ENCODE measurements at places on chromosomes 1 and 21. TPM values are rescaled to one million over a fixed set of nuclear protein-coding genes. Genes with fewer than 3 reads are reported as not detected.

DNA sequence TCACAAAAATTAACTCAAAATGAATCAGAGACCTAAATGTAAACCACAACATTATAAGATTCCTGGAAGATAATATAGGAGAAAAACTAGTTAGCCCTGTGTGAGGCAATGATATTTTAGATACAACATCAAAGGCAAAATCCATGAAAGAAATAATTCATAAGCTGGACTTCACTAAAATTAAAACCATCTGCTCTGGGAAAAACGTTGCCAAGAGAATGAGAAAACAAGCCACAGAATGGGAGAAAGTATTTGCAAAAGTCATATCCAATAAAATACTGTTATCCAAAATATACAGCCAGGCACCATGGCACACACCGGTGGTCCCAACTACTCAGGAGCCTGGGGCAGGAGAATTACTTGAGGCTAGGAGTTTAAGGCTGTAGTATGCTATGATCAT lies 70.3 kb downstream of the SYF2 start:
- H3K27ac ChIP-seq: no peak overlapping the region
- H3K4me3 ChIP-seq: no peak overlapping the region
- H3K4me1 ChIP-seq: no peaks in the 10 kb centered on the region
- no peak for DNase-seq
- no peaks in the 10 kb centered on the region for H3K36me3 ChIP-seq

- H3K27ac ChIP-seq: no peak overlapping the region
- no peaks in the 10 kb centered on the region for H3K4me1 ChIP-seq
- no peak for DNase-seq
- H3K36me3 ChIP-seq: peaks cover 77% of the 10 kb centered on the region
- no peak overlapping the region for H3K4me3 ChIP-seq
- H3K27me3 ChIP-seq: no peaks in the 10 kb centered on the region
Observed at GRCh38 chr1:11156963-11157362, 32.2 kb upstream of the ANGPTL7 start.

GRCh38 chr1:100187912-100188311 lies 9.9 kb upstream of the LRRC39 start:
- H3K36me3 ChIP-seq: peaks cover 11% of the 10 kb centered on the region
- H3K4me1 ChIP-seq: no peaks in the 10 kb centered on the region
- no peak overlapping the region for H3K27ac ChIP-seq

TENT5C gene
- 7.7 TPM for total RNA-seq

TDRKH gene
- total RNA-seq: 11.4 TPM

Measured in K562 (cell line).